Camera-type eye (tissue), 1 donor: ENCODE measurements at places on chromosomes 13 and 19. TPM values are rescaled to one million over a fixed set of nuclear protein-coding genes. Genes with fewer than 3 reads are reported as not detected.

ADAMTSL5 gene
- 5.2 TPM for total RNA-seq

NEK3 gene
- 16.1 TPM for total RNA-seq

HPN gene
- total RNA-seq, result 0.93 TPM

CCL25 gene
- not detected for total RNA-seq

PGLYRP2 gene
- not detected for total RNA-seq

USHBP1 gene
- total RNA-seq, result 5.5 TPM

APOC4 gene
- total RNA-seq, result not detected

ZNF844 gene
- 52.0 TPM for total RNA-seq

LILRB4 gene
- total RNA-seq, result 0.71 TPM

PET100 gene
- 6.2 TPM for total RNA-seq

SIGLEC7 gene
- 1.2 TPM for total RNA-seq

THSD8 gene
- total RNA-seq, result not detected

LYPD3 gene
- 2.9 TPM for total RNA-seq
